ENCODE measurements at places on chromosomes 4 and X.

GRCh38 chrX:15882704-15883539 is 28.3 kb upstream of the AP1S2 start:
- no peak for DNase-seq

DNA sequence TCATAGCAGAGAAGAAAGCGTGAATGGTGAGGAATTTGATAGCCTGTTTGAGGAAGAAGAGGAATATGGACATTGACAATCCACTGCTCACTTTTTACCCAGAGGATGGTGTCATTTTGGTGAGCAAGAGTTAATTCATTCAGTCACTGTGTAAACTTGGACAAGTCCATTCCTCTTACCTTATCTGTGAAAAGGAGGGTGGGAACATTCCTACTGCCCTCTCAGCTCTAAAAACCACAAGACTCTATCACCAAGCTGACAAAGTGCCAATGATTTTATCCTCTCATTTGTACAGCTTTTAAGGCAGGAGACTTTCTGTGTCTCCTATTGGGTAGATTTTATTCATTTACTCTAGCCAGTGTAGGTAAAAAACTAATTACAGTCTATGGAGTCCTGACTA is 103.8 kb downstream of the LUZP4 start:
- no peak for DNase-seq

- peak; percentile 84 for DNase-seq
Observed at GRCh38 chr4:109559983-109560686, at the start of gene MCUB. Gene MCUB (plus strand): TSS chr4:109560246. CDS start chr4:109560338, 92 bp downstream.

DNA sequence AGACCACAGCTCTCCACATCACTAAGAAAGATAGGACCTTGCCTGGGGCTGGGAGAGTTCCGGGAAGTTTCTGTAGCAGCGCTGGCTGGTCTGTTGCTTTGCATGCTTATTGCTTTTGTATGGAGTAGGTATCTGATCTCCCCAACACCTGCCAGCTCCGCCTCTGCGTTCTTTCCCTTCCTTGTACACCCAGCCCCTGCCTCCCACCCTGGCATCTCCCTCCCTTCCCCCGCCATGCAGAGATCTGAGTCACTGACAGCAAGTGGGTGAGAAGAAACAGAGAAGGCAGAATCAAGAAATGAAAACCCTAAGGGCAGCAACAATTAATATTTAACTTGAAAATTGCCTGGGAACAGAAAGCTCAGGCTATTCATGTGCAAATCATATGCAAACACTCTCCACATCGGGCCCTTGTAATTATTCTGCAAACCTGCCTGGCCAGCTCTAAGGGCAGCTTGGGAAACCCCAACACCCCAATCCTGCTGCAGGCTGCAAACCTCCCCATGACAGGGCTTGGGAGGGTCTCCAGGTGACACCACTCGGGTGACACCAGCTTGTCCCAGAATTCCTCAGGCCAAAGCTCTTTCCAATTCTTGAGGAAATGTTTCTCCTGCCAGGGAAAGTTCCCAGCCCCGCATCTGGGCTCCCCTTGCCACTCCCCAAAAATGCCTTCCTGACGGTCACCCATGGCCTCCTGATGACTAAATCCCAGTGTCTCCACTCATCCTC is 257.2 kb downstream of the FBXW7 start:
- DNase-seq, result no peak

DNA sequence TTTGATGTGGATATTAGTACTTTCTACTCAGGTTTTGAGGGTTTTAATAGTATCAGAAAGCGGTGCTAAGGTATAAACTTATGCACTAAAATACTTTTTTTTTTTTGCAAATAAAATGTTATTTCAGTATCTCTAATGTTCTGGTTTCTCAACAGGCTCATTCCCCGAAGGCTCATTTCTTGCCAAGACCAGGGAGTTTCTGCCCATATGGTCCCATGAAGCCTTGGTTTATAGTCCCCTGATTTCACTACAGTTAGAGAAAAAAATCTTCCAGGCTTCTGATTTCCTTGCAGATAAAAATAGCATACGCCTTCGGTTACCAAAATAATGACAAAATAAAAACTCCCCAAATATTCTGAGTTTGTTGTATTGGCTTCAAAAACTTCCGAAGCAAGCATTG is 814.2 kb upstream of the PABPC4L start:
- DNase-seq, result no peak

DNA sequence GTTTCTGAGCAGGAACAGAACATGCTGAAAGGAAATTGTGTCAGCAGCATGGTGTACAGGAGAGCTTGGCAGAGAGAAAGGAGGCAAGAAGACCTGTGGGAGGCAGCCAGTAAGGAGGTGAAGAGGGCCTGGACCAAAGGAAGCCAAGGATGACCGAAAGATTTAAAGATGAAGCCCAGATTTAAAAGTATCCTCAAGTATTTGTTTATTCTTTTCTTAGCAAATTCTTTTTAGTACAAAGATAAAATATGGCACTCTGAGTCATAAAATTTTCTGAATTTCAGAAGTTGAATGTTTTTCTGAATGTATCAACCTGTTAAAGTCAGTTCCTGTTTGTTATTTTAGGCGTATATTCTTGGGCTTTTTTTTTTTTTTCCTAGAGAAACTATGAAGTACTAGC is 3.5 kb downstream of the PKD2 start:
- DNase-seq, result no peak

DNA sequence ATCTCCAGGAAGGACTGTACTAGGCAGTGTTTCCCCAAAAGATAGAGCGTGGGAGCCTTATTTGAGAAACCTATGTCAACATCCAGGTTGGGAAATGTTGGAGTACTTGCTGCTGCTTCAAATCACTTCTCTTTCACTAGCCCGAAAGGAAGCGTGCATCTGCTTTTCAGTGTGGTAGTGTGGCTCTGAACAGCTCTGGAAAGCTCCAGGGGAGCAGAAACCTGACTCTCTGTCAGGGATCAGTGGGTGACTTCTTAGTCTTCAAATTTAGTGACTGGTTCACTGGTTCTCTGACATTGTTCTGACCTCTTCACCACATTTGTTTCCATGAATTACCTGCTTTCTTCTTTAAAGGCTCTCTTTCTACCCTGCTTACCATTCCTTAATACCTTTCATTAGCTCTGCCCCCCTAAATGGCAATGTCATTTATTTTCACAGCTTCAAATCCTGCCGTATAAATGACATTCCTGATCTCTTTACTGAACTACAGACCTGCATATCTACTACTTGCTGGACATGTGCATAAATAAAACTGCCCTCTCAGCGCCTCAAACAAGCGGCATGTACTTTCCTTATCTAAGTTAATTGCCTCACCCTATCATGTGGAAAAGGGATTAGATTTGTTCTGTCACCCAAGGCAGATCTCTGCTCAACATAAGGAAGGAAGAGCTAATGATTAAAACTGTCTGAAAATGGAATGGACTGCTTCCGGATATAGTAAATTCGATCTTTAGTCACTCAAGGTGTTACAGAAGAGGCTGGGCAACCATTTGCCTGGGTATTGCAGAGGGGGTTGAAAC is 37.0 kb downstream of the DLG3 start:
- no peak for DNase-seq

GRCh38 chr4:102441978-102442911 is 58.9 kb upstream of the NFKB1 start:
- no peak for DNase-seq

GRCh38 chrX:124347242-124347641 is 879 bp downstream of the SH2D1A start:
- no peak for DNase-seq

- DNase-seq, result no peak
Observed at GRCh38 chr4:124135409-124135813, 577.1 kb downstream of the ANKRD50 start.

GRCh38 chrX:78199851-78200250 is 60.4 kb upstream of the TAF9B start:
- no peak for DNase-seq

GRCh38 chrX:154715825-154716224 is 35.1 kb downstream of the GAB3 start:
- DNase-seq, result no peak

GRCh38 chr4:3871181-3871852 is 105.1 kb downstream of the ADRA2C start:
- DNase-seq, result no peak

DNA sequence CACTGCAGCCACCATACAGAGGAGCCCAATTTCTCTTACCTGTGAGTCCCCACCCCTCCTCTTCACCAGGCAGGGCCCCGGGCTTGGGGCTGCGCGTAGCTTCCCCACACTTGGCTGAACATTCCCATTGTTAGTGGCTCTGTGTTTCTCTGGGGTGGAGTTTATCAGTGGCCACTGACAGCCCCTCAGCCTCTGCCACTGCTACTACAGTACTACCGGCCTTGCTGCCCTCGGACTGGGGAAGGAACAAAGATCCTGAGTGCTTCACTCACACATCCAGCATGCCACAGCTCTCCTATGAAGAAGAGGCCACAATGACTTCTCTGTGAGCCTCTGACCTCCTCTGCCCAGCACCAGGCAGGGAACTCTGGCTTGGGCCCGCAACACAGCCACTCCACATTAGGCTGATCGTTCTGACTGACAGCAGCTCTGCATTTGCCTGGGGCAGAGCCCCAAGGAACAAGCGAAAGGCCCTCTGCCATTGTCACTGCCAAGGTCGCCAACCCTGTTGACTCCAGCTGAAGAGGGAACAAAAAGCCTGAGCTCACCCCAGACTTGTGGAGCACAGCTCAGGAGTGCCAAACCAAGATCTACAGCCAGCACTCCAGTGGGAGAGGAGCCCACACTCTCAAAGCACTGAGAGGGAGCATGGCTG is 24.0 kb downstream of the ABCB7 start:
- DNase-seq, result no peak

DNA sequence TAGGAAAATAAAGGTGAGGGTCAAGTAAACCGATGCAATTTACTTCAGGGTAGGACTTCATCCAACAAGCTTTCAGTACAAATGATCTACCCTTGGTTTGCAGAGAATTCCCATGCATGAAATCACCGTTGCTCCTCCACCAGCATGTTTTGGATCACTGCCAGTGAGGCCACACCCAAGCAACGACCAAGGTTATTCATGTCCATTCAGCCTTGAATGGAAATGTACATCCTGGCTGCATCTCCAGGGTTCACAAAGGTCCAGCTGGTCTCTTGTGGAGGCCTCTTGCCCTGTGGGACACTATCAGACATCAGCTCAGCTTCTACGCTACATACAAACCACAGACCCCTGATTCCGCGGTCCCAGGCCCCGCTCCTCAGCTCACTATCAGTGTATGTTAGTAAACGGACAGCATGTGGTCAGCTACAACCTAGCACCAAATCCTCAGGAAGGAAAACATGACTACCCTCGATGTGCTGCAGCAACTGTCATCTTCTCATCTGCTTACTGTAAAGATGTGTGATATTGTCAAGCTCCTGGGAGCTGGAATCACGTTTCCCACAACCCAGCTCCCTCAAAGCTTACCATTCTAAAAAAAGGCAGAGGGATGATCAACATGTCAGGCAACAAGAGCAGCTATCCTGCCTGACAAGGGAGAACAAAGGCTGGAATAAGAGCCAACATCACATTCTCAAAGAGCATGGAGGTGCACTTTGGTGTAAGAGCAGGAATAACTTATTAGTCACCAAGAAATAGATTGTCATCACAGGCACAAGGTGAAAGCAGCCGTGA is 4.9 kb downstream of the LYAR start:
- no peak for DNase-seq

DNA sequence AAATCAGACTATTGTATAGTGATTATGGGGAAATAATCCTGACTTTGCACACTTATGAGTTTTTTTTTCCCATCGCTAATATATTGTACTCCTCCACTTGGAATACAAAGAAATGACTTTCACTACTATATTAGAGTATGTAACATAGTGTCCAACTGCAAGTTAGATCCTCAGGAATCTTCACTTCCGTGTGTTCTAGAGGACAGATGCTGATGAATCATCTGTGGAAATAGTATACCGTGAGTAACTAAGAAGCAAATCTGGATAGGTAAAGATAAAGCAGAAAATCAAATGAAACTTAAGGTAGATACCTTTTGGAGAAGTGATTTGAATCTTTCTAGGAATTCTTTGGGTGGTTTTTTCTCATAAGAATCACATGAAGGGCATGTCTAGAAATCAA is 8.3 kb downstream of the IL21 start:
- no peak for DNase-seq

DNA sequence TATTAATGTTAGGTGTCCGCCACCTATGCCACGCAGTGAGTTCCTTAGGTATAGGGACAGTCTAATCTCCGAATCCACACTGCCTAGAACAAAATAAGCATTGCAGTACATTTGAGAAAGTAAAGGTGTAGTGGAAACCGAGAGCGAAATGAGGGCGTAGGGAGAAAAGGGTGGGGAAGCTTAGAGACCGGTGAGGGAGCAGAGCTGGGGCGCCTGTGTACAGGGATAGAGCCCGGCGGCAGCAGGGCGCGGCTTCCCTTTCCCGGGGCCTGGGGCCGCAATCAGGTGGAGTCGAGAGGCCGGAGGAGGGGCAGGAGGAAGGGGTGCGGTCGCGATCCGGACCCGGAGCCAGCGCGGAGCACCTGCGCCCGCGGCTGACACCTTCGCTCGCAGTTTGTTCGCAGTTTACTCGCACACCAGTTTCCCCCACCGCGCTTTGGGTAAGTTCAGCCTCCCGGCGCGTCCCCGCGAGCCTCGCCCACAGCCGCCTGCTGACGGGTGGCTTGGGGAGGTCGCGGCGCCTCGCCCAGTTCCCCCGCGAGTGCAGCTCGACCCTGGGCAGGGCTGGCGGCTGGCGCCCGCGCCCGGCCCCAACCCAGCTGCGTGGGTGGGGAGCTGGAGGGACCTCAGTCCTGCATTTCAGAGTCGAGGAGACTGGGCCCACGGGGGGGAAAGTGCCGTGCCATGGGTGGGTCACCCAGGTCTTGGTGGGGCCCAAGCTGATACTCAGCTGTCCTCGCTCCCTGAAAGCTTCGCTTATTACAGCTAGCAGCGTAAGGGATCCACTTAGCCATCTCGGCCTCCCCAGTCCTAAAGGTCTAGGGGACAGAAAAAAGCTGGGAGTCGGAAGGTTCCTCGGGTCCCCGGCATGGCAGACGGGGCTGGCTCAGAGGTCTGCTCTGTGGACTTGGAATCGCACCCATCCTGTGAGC is at the start of gene ANXA3:
Gene ANXA3, plus strand, starts transcription at position 351 of the 932 bp plus-strand sequence. CDS start 2,704 bp downstream, outside the sequence.
- DNase-seq, result no peak

DNA sequence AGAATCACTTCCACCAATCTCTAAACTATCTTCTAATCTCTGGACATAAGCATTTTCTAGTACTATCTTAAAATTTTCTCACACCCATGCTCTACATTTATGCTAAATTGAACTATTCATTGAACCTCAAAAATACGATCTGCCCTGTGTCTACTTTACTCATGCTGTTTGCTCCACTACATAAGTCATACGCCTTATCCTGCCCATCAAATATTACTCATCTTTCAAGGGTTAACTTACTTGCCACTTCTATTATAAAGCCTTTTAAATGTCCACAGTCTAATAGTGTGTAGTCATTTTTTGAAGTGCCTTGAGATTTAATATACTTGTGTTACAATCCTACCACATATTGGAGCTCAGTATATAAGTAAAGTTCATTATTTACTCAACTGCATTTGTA is 727.7 kb upstream of the SLIT2 start:
- DNase-seq, result no peak

GRCh38 chrX:1400049-1400448 is 8.1 kb upstream of the SLC25A6 start:
- DNase-seq, result no peak

GRCh38 chrX:30373951-30374350 is 64.8 kb upstream of the NR0B1 start:
- no peak for DNase-seq

GRCh38 chrX:38365954-38366353 is 13.6 kb downstream of the OTC start:
- no peak for DNase-seq
